Hematopoietic multipotent progenitor cell (in vitro differentiated cells): ENCODE measurements at places on chromosomes 7 and 10.

DNA sequence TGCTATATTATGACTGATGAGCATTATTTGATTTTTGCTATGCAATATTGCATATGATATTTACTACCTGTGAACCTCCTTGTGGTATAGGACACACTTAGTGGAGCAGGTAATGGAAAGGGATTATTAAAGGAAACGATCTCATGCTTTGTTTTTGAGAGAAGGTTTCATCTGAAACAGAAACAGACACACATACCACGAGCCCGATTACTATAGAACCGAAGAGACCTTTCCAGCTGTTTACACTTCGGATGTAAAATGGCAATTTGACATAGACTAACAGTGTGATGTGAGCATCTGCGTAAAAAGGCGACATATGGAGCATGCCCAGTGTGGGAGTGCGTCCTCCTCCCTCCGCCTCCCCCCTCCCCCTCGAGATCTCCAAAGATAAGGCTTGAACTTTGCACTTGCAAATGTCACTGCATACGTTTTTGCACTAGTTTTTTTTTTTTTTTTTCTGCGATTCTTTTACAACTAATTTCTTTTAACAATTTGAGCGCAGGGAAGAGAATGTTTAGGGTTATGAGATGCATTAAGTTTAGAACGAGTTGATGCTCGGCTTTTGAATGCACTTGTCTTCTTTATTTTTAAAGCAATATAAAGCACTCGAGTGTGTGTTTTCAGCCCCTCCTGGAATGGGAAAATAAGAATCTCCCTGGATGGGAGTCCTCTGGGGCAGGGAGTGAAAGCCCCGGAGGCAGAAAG is 251.0 kb downstream of the NSUN6 start:
- DNase-seq, result no peak

DNA sequence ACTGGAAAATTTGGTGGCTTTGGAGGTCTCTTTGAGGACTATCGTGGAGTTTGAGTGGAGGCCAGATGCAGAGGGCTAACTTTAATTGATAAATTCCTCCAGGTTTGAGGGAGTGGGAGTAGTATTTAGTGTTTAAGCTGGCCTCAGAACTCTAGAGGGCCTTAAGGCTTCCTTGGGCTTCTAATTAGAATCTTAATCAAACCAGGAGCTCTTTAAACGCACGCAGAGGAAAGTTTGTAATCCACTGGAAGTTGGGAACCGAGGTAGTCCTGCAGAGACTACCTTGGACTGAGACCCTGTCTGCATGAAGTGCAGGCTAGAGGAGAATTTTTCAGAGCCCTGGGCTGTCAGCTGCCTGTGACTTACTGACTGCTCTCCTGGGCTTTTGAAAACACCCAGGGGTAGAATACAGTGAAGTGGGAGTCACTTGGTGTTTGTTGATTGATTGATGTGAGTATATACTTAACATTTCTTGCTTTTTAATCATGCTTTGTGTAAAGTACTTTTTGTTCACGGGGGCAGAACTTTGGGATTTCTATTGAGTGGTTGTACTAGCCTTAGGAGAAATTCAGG is 5.9 kb downstream of the SPAG6 start:
- no peak for DNase-seq

DNA sequence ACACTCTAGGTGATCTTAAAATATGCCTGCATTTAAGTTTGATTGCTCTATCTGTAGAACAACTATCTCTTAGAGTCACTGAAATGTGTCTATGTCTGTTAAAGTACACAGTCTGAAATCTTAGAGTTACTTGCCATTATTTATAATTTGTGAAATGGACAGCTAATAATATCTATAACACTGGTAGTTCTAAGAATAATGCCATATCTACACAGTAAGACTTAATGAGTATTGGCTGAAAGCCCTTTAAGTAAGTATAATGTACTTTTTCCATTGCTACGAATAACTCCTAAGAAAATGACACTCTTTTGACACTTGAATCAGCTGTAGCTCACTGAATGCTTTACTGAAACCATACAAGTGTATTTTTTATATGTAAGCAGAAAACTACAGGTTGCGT is 567.4 kb upstream of the PCDH15 start:
- no peak for DNase-seq

- DNase-seq, result no peak
These were observed 304.2 kb downstream of the PCDH15 start for GRCh38 chr10:54496852-54497251.

DNA sequence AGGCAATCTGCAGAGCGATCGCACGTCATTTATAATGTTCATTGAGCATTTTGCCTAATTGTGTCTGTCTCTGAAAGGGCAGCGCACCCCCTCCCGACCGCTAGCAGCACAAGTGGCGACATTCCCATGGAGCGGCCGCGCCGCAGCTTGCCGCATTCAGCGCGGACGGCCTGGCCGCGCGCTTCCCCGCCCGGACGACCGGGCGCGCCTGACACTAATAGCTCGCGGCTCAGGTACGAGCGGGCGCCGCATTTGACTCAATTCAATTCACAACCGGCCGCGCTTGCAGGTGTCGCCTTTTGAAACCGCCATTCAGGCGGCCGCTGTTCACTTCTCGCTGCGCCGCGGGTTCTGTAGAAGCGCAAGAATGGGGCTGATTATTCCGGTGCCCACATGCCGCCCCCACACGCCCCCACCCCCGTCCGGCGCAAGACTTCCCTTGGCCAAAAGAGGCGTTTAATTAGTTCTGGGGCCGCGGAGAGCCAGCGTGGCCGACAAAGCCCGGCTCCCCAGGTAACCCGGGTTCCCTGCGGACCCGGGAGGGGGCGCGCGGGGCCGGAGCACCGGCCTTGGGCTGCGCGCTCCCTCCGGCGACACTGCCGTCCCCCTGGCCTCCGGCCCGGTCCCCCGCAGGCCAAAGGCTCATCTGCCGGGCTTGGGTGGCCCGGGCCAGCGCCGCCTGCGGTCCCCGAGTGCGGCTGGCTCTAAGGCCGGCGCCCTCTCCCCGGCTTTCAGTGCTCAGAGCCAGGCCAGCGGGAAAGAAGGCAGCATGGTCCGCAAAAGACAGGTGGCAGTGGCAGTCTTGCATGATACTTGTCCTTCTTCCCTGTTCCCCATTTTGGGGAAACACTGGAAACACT is 18.7 kb upstream of the PTF1A start:
- no peak for DNase-seq

GRCh38 chr7:22849662-22850061 is 27.0 kb upstream of the TOMM7 start:
- DNase-seq, result no peak

GRCh38 chr7:70193514-70193913 is 595.2 kb downstream of the AUTS2 start:
- DNase-seq, result no peak

- no peak for DNase-seq
These were observed 763.7 kb upstream of the MBL2 start for GRCh38 chr10:53536322-53536721.

DNA sequence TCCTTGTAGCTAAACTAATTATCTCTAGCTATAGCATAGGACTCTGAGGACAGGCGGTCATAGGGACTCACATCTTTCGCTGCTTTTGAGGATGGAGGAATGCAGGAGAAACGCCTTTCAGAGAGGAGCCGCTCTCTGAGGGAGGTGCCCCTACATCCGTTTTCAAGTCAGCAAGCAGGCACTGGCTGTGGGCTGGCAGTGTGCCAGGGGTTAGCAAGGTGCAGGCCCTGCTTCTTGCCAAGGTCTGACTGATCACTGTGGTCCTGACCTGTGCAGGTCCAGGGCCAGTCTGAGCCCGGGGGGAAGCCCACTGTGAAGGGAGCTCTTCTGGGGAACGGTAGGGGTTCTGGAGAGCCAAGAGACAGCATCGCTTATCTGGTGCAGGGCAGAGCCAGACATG is 89.4 kb downstream of the SH3PXD2A start:
- no peak for DNase-seq

DNA sequence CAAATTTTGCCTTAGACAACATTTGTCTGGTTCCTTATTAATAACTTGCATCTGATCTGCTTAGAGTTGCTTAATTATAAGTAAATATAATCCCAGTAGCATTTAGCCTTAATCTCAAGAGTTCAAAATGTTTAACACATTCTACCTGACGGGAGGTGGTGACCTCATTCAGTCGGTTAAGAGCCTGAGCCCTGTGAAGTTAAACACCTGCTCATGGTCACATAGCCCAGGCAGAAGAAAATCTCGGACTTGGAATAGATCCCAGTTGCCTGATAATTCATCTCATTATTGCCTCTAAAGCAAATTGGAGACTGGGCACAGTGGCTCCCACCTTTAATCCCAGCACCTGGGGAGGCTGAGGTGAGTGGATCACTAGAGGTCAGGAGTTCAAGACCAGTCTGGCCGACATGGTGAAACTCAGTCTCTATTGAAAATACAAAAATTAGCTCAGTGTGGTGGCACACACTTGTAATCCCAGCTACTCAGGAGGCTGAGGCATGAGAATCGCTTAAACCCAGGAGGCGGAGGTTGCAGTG is 18.6 kb upstream of the ASCC1 start:
- no peak for DNase-seq

DNA sequence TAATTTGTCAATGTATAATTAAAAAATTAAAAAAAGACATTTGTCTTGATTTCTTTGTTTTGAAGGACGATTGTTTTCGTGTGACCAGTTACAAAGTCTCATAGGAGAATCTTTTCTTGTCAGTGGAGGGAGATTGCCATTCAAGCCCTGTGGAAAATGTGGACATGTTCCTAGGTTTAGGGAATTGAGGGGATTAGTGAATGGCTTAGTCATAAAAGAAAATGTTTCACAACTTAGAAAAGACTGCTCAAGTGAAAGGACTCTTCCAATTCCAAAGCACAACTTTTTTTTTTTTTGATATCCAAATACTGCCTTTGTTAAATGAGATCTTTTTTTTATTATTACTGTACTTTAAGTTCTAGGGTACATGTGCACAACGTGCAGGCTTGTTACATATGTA is 140.7 kb upstream of the HABP2 start:
- no peak for DNase-seq

GRCh38 chr7:42348631-42349030 is 111.6 kb upstream of the GLI3 start:
- no peak for DNase-seq

DNA sequence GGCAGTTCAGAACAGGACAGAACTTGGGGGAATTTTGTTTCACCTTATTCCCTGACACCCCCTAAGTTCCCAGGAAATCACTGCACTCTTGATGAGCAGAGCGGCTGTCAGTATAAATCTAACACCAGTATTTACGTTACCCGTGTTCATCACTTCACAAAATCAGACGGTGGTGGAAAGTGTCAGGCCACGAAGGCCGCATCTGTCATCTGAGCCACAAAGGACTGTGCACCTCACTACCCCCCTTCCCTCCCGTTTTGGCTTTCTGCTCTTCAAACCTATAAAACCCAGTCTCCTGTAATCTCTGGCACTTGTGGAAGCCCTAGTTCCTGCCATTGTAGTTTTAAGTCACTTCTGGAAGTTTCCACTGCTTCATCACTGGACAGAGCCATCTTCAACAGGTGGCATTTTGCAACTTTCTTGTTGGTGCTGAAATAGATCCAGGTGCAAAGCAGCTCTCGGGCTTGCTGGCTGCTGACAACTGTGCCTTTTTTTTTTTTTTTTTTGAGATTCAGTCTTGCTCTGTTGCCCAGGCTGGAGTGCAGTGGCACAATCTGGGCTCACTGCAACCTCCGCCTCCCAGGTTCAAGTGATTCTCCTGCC is 9.5 kb downstream of the ZFAND2A start:
- DNase-seq, result no peak
